Midbrain (tissue), 1 donor: ENCODE measurements at places on chromosomes 6 and 20.

- no peak for DNase-seq
Measured at GRCh38 chr6:163964789-163965188, 550.3 kb downstream of the QKI start.

DNA sequence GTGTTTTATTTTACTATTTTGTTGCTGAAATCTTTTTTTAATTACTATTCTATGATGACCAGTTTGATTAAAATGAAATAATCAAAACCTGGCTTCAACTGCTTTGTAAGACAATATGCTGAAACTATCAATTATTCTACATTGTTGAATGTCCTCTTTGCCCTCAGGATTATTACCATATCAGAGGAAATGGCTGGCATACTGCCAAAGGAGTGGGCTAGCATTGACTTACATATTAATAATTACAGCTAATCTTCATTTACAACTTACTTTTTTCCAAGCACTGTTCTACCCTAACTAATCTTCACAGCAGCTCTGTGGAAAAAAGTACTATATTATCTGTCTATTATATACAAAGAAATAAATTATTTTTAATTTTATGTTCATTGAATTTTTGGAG lies 560.5 kb downstream of the BCKDHB start:
- no peak for DNase-seq

DNA sequence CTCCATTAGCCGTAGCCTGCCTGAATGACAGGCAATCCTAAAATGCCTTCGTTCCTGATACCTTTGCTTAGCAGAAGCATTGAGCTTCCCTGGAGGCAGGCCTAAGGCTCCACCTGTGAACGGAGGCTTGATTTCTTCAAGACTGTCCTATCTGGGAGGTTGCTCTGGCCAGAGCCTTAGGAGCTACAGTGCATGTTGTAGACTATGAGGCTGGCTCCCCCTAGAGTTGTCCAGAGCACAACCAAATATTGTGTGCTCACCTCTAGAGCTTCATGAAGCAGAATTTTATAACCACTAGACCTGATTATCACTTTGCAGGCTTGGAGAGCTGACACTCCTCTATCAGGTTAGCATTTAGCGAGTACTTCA lies 217.8 kb downstream of the MAFB start:
- DNase-seq, result no peak

GRCh38 chr6:34045771-34046170 lies 100.1 kb downstream of the GRM4 start:
- DNase-seq, result no peak

- DNase-seq, result no peak
Measured at GRCh38 chr6:148952147-148953035, 205.6 kb downstream of the UST start.

GRCh38 chr20:17394411-17394810 lies 136.8 kb downstream of the BFSP1 start:
- no peak for DNase-seq

DNA sequence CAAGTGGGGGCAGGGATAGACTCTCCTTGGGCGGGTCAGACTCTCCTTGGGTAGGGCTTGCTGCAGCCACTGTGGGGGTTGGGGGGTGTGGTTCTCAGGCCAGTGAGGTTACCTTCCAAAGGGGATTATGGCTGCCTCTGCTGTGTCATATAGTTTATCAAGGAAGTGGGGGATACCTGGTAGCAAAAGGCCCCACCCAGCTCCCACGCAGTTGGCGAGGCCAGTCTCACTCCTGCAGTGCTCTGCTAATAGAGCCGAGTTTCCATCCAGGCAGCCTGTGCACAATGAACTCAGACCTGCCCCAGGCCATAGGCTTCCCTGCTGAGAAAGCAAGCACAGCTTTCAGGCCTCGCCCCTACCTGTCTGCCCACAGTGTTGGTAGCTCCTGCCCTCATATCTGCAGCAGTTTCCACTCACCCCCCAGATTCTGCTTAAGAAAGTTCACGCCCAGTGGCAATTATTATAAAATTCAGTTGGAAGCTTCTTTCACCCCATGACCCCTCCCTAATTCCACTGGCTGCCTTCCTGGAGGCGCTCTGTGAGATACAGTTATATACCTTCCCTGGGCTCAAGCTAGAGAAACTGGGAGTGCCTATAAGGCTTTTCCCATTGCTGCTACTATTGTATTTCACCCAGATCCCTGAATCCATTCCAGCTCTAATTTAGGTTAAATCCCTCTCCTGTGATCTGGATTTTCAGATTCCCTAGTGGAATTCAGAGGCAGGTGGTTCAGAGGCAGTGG lies 56.1 kb downstream of the HDDC2 start:
- DNase-seq, result no peak

GRCh38 chr20:40578961-40579360 lies 110.1 kb downstream of the MAFB start:
- no peak for DNase-seq

DNA sequence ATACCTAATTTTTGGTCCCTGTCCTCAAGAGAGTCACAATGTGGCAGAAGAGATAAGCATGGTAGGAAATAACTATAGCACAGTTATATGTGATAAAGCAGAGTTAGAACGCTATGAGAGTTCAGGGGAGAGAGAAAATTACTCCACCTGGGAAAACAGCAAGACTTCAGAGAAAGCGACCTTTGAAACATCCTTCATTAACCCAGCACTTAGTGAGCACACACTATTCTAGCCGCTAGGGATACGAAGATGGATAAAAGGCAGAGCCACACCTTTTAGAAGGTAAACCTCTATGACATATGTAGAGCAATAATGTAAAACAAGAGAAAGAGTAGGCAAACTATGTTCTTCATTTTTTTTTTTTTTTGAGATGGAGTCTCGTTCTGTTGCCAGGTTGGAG lies 264.3 kb downstream of the PTPRK start:
- no peak for DNase-seq

- no peak for DNase-seq
Measured at GRCh38 chr6:42066156-42066675, 15.9 kb downstream of the TAF8 start.

DNA sequence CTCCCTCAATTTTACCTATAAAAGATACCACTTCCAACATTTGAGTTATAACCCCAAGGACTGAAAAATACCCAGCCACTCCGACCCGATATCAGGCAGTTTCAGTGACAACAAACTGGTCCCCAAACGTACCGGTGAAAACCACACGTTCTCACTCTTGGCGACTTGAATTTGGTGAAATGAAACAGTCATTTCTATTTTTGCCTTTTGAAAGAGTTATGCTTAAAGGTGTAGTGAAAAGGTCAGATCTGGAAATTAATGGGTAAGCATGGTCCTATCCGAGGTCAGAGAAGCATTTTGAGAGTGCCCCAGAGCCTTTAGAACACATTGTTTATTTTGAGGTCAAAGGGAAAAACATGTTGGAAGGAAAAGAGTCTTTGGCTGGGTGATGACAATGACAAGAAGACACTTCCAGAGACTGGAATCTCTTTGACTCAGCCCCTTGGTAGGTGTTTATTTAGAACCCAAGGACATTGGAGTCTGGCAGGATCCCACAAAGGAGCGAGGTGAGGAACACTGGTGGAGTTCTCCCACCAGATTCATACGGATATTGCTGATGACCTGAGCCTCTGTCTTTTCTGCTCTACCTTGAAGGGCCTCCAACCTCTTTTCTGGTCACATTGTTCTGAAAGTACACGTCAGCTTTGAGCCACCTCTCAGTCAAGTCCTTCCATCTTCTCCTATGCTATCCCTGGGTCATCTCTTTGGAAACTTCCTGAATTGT lies 235.0 kb downstream of the GMPR start:
- DNase-seq, result no peak

GRCh38 chr6:93282521-93283031 lies 136.8 kb downstream of the EPHA7 start:
- DNase-seq, result no peak

GRCh38 chr20:43955062-43955749 lies 40.6 kb downstream of the TOX2 start:
- no peak for DNase-seq

DNA sequence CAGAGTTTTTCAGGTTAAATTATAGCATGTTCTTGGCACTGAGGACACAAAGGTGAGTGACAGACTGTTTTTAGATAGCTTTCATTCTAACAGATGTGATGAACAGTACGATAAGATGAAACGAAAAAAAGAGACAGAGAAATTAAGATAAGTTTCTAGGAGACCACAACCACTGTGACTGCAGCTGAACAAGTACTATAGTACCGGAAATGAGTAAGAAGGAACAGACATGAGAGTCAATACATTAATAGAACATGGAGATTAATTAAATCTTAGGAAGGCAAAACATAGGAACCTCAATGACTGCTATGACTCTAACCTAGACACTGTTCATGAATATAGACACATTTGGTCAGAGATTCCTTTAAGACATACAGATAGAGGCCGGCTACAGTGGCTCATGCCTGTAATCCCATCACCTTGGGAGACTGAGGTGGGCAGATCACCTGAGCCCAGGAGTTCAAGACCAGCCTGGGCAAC lies 40.2 kb downstream of the HBS1L start:
- no peak for DNase-seq

GRCh38 chr20:62907384-62908317 lies 18.7 kb downstream of the DIDO1 start:
- no peak for DNase-seq

DNA sequence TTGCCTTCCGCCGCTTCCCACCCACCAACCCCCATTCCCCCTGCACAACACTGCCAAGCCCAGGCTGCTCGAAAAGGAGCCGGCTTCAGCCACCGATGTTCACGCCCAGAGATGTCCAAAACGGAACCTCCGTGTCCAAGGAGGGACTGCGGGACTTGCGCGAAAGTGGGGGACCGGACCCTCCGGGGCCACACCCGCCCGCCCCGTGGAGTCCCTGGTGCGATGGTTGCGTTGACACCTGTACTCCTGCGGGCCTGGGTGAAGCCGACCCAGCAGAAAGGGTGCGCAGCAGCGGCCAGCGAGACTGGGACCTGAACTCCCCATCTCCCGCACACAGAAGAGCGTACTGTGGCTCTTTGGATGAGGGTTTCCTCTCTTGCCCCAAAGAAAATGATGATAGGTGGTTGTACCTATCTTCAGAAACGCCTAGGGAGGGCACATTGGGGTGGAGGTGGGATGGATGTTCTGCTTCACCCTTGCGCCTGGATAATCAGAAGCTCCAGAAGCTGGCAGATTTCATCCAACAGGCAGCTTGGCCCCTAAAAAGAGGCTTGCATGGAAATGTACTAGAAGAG lies 1.9 kb upstream of the VGLL2 start:
- DNase-seq, result no peak

DNA sequence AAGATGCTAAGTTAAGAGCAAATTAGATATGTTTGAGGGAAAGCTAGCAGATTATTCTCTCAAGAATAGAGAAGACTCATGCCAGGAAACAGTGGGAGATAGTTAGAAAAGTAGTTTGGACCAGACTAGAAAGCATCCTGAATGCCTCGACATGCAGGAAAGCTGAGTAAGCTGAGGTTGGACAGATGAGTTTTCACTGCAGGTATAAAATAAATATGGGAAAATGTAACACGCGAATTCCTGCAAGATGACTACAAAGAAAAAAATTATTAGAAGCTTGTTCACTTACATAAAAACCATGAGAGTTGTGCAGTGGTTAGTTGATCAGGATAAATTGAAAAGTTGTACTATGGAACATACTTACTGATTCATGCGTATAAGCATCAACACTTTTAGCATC lies 484.2 kb upstream of the MANEA start:
- DNase-seq, result no peak

- no peak for DNase-seq
Measured at GRCh38 chr6:42506070-42506469, 54.3 kb upstream of the TRERF1 start.

DNA sequence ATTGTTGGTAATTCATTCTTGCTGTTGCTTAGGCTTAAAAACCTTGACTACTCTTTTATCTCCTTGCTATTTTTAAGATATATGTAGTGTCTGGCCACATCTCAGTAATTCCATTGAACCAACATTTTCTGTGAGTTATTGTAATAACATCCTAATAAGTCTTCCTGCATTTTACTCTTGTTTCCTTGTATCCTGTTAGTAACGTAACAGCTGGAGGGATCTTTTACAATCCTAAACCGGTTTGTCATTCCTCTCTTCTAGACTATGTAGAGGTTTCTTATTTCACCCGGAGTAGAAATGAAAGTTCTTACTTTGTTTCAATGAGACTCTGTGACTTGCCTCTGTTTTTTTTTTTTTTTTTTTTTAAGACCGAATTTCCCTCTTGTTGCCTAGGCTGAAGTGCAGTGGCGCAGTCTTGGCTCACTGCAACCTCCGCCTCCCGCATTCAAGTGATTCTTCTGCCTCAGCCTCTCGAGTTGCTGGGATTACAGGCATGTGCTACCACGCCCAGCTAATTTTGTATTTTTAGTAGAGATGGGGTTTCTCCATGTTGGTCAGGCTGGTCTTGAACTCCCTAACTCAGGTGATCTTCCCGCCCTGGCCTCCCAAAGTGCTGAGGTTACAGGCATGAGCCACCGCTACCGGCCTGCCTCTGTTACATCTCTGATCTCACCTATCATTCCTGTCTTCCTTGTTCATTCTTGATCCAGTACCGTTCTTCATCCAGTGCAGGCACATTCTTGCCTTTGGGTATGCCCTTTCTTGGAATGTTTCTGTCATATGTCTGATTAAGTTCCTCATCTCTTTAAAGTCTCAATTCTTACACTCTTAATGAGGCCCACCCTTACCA lies 44.7 kb downstream of the NCOA3 start:
- DNase-seq, result no peak

GRCh38 chr20:35776513-35777101 lies 4.8 kb downstream of the PHF20 start:
- DNase-seq, result peak; percentile 8

- DNase-seq, result peak; percentile 81
Measured at GRCh38 chr20:59525500-59526241, 78.7 kb upstream of the PHACTR3 start.

- no peak for DNase-seq
Measured at GRCh38 chr6:113870917-113871316, 13.8 kb downstream of the MARCKS start.

DNA sequence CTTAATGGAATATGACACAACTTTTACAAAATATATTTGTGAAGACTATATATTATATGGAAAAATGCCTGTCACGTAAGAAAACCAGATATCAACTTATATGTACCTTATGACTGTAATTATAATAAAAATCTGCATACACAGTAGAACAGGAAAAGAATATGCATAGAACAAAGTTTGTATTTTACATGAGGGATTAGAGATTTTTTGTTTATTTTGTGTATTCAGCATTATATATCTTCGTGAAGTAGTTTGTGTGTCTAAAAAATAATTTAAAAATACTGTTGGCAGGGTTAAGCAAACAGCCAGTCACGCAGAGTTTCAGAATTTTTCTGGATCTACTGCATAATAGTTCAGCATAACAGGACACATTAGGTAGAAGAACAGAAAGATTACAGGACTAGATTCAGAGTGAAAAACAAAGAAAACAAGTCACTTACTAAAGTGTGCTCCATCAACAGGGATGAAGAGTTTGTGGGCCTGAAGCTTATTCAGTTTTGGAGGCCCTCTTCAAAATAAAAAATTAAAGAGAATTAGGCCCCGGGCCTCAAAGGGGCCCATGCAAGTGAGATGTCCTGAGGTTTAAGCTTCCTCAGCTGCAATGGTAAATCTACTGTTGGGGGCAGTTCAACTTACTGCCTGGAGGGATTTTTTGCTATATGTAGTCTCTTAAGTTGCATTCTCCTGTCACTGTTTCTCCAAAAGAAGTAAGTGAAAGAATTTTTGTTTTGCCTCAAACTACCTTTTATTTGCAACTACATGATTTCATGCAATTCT lies 16.3 kb downstream of the TXLNB start:
- DNase-seq, result no peak

GRCh38 chr6:124539096-124539495 lies 423.1 kb upstream of the RNF217 start:
- no peak for DNase-seq
